ENCODE measurements at places on chromosomes 12 and 14.

DNA sequence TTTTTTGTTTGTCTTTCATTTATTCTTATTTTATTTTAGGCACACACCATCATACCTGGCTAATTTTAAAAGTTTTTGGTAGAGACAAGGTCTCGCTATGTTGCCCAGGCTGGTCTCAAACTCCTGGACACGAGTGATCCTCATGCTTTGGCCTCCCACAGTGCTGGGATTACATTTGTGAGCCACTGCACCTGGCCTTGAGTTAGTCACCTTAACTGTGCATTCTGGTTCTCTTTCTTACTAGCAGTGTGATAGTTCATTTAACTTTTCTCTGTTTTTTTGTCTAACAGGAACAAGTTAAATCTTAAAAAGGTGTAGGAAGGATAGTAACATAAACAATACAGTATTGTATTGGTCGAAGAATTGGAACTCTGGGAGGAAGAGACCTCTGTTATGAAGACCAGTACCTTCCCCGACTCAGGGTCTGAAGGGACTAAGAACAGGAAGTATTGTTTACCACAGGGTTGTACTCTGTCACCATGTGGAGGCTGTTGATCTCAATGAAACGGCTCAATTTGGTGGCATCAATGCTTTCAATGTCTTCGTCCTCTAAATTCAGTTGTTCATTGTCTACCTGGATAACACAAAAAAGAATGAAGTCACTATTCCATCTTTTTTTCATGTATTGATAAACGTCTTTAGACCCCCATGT, 17.7 kb downstream of the ERP27 start:
- no peak for DNase-seq

DNA sequence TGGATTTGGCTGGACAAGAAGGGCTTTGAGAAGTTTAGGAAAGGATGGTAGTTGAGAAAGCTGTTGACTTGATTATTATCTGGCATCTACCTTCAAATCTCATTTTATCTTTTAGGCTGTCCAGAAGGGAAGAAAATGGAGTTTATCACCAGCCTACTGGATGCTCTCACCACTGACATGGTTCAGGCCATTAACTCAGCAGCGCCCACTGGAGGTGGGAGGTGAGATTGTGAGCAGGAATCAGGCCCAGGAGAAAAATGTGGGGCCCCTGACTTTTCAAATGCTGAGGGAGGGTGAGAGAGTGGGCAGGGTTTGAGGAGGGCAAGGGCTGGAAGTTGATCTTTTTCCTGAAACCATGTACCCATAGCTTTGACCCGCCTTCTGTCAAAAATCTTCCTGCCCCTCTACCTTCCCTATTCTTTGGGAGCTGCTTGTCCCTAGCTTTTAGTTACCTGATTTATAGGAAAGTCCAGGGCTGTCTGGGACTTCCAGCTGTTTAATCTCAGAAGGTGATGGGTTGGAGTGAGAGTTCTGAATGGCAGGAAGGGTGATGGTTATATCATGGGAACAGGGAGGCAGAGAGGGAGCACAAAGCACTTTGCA, 134.2 kb downstream of the SMOC1 start:
- no peak for DNase-seq

DNA sequence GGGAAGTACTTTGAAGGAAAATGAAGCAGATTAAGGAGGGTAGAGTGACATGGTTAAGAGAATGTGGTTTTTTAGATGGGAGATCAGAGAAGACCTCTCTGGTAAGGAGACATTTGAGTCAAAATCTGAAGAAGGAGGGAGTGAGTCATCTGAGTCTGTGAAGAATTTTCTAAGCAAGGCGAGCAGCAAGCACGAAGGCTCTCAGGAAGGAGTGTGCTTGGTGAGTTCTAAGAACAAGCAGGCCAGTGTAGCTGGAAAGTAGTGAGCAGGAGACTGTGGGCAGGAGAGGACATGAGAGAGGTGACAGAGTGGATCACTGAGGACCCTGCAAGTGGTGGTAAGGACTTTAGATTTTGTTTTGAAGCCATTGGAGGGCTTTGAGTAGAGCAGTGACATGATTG, 76.3 kb upstream of the FUT8 start:
- no peak for DNase-seq

DNA sequence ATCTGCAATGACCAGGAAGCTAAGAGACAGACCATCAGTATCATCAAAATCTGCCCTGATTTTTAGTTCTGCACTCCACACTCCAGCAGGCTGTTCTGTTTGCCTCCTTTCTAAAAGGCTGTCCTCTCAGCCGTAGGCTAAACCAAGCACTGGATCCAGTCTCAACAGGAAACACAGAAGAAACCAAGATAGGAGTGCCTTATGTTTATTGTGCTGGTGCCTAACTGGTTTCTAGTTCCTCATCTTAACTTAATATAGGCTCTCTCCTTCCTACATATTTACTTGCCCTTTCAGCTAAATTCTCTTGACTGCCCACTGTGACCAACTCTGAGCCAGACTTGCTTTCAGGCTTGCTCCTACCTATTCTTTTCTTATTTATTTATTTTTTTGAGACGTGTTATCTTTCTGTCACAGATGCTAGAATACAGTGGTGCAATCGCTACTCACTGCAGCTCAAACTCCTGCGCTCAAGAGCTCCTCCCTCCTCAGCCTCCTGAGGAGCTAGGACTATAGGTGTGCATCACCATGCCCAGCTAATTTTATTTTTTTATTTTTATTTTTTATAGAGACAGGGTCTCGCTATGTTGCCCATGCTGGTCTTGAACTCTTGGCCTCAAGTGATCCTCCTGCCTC, 30.8 kb downstream of the GALNT4 start:
- no peak for DNase-seq

DNA sequence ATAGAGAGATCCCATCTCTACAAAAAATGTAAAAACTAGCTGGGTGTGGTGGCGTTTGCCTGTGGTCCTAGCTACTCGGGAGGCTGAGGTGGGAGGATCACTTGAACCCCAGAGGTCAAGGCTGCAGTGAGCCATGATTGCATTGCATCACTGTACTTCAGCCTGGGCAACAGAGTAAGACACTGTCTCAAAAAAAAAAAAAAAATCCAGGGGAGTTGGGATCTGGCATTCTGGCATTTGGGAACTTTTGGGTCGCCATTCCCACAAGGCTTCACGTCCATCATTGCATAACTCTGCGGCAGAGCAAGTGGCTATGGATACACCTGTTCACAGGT, 34.7 kb upstream of the FAM181A start:
- no peak for DNase-seq

DNA sequence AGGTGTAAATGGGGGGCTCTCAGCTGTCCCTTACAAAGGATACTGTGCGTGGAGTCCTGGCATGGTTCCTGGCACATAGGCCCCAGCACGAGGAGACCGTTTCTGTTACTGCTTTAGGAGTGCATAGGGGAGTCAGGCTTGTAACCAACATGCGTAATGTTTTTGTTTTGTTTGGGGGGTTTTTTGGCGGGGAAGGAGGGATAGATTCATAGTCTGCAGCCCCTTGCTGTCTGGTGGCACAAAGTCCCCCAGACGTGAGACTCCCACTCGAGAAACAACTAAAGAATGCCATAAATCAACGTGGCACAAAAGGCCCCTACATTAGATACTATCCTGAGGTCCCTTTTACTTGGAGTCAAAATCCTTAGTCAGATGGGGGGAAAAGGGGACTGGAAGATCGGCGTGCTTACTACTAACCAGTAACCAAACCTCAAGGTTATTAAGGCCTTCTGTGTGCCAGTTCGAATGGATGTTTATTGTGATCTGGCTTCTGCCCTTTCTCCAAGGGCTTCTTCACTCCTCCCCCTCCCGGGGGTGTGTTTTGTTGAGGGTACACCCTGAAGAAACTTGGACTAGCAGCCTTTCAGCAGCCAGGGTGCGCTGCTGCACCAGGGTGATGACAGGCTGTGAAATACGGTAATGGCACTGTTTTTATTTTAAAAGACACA, 874 bp downstream of the ISCU start:
- DNase-seq = peak; percentile 87

GRCh38 chr12:70418101-70418500, 52.0 kb downstream of the KCNMB4 start:
- DNase-seq = no peak

DNA sequence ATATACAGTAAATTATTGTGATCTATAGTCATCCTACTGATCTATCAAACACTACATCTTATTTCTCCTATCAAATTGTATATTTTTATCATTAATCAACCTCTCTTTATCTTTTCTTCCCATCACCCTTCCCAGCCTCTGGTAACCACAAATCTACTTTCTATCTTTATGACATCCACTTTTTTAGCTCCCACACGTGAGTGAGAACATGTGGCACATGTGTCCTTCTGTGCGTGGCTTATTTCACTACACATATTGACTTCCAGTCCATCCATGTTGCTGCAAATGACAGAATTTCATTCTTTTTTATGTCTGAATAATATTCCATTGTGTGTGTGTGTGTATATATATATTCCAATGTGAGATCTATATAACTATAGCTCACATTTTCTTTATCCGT, 67.8 kb upstream of the TBX5 start:
- no peak for DNase-seq

DNA sequence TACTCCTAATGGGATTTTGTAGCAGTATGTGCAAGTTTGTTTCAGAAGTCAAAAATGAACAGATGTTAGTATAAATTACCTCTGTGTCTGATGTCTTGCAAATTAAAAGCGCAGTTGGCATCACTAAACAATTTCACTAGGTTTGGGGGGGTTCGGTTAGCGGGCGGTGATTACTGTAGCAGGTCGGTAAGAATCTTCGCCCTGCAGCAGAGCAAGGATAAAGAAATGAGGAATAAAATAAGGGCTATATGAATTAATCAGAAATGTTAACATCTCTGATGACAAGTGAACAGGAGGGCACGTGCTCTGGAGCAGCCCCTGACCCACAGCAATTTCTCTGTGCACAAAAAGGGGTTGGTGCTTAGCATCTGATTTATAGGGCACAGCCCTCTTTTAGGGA, 43.6 kb upstream of the VSX2 start:
- no peak for DNase-seq

DNA sequence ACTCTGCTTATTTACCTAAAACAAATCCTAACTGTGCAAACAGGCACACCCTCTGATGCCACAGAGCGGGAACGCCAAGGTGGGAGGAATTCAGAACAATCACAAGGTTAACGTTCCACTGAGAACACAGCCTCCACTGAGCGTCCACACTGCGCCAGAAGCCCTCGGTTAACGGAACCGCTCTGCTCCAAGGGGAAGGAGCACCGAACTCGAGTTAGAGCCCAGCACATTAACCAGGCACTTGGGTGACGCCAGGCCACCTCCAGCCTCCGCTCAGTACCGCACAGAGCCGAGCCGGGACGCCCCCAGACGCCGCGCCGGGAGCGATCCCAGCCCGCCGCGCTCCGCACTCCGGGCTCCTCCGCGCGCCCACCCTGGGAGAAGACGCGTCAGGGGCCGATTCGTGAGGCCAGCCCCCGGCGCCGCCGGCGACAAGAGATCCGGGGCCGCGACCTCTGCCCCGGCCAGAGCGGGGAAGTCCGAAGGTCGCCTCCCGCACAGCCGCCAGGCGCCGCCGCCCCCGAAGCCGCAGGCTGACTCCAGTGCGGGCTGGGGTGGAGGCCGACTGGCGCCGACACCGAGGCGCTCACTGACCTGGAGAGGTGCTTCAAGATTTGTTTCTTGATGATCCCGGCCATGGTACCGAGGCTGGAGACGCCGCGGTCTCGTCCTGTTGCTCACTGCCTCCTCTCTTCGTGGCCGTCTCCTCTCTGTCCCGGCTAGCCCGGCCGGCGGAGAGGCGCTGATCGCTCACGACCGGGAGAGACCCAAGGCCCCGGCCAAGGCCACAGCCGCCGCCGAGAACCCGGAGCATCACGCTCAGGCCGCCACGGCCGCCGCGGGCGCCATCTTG, 450 bp downstream of the BLTP3B start:
- no peak for DNase-seq

DNA sequence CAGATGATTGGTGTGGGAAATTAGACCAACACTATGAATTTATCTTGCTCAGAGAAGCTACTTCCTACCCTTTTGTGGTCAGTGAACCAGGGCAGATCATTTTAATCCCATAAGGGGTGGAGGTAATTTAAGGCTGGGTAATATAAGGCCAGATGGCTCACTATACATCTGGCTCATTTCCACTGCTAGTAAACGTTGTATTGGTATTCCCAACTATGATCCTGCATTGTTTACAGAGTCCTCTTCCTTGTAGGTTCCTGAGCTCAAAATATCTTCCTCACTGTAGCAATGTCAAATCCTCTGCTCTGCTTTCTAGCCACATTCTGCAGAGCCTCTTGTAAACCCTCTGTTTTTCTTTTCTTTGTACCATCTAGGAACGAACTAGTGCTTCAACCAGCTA, 93.0 kb upstream of the MGAT4C start:
- DNase-seq = no peak

GRCh38 chr14:52987514-52987913, 36.7 kb upstream of the FERMT2 start:
- no peak for DNase-seq

Measured in T-cell (primary cell).